ENCODE measurements at places on chromosomes 3 and 15.

DNA sequence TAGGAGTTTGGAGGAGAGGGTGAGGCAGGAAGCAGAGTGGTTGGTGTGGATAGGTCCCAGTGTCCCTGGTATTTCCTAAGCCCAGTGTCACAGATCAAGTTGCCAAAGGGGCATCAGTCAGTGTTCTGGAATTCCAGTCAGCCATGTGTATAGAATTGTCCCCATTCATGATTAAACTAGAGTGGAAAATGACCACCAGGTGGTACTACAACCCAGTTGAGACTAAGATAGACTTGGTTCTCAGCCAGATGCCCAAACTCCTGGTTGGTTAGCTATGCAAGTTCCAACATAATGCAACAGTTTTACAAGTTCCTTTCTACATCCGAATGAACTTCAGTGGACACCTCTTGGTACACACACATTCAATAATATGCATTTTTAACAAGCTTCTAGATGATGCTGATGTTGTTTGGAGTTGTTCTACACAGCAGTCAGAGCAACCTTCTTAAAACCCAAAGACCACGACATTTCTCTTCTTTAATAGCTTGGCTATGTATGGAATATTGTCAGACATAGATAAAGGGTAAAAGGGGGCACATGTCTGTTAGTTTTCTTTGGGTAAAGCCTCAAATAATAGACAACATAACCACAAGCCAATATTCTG, 8.4 kb upstream of the ATR start:
- no peak for DNase-seq

DNA sequence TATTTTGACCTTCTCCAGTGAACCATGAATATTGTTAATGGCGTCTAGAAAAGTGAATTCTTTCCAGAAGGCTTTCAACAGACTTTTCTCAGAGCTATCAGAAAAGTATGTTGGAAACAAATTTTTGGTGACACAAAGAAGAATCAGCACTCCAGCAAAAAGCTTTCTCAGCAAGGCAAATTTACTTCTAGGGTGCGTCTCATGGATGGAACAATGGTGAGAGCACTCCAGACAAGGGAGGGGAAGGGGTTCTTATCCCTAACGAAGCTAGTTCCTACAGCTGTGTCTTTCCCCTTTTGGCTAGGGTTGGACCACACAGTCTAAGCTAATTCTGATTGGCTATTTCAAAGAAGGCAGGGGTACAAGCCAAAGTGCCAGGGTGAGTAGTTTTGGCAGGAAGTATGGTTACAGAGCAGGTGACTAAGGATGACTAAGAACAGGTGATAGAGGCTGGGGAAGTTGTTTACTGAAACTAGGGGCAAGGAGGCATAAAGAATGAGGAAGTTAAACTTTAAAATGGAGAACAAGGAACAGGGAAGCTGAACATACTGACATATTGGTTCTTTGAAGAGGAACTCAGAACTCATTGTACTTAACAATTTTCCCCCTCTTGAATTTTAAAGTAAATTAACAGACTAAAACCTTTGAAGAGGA, 959.8 kb downstream of the NAALADL2 start:
- no peak for DNase-seq

- DNase-seq: no peak
These were observed 13.0 kb upstream of the TSEN2 start for GRCh38 chr3:12471241-12471640.

DNA sequence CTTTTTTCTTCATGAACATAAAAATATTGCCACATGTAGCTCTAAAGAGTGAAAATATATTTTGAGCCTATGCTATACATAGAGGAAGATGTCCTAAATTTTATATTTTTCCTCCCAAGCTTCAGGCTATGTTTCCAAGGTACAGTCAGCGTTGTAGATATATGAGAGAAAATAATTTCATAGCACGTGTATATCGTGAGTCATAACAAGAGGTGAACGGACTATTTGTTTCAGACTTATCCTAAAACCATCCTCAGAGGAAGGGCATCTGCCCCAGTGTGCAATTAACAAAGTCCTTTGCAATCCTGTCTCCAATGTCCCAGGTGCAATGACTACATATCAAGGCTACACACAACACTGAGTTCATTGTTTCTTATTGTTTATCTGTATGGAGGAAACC, 177.3 kb upstream of the ARRDC4 start:
- DNase-seq: no peak

GRCh38 chr15:23570486-23570885, 5.0 kb downstream of the MKRN3 start:
- no peak for DNase-seq

DNA sequence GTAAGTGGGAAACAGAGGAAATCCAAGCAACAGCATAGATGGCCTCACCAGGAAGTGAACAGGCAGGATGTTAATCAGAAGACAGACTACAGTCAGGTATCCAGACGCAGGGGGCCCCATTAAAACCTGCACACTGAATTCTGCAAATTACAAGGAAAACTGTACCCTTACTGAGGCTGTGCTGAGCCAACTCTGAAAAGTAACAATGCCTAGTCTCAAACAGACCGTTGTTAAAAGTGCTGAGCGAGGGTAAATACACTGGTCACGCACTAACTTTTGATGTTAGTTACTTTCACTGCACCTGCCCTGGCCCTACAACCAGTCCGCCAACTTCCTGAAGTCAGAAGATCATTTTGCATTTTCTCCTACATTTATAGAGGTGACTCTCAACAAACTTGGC, 1.0 kb downstream of the TAMM41 start:
- DNase-seq: no peak

DNA sequence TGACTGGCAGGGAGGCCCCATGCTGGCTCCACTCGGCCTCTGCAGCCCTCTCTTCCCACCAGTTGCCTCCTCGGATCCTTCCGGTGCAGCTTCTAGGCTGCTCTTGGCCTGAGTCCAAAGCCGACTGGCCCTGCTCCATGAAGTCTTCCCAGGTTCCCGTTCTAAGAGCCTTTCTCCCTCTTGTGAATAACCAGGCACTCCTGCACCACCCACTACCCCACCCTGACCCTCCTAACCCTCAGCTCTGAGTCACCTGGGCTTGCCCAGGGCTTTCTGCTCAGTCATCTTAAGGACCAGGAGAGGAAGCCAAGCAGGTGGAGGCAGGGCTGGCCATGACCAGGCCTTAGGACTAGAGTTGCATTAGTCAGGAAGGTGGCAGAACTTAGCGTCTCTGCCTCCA, 28.1 kb upstream of the CNBP start:
- DNase-seq: no peak

GRCh38 chr3:58341376-58341775, 8.7 kb downstream of the PXK start:
- DNase-seq: no peak

- DNase-seq: no peak
These were observed 27.4 kb downstream of the PHC3 start for GRCh38 chr3:170154084-170154483.

- no peak for DNase-seq
These were observed 29.4 kb downstream of the ABTB1 start for GRCh38 chr3:127702151-127702578.

GRCh38 chr15:93694033-93694432, 537.3 kb upstream of the MCTP2 start:
- DNase-seq: no peak
